ENCODE measurements at places on chromosomes 12 and 14.

DNA sequence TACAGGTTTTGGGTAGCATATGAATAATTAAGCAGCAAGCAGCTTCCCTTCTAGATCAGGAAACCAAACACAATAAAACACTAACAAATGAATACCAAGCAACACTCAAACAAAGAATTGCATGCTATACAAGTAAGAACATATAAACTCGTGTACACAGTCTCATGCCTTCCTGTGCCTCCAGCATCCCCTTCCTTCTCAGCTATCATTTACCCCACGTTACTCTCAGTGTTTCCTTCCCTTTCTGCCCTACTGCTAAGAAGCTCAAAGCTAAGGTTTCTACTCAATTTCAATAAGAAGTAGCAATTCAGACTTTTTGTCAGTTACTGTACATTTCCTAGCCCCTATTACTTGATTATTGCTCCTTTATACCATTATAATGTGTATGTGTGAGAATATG is 81.0 kb downstream of the DUSP16 start:
- peak; percentile 3 for DNase-seq

DNA sequence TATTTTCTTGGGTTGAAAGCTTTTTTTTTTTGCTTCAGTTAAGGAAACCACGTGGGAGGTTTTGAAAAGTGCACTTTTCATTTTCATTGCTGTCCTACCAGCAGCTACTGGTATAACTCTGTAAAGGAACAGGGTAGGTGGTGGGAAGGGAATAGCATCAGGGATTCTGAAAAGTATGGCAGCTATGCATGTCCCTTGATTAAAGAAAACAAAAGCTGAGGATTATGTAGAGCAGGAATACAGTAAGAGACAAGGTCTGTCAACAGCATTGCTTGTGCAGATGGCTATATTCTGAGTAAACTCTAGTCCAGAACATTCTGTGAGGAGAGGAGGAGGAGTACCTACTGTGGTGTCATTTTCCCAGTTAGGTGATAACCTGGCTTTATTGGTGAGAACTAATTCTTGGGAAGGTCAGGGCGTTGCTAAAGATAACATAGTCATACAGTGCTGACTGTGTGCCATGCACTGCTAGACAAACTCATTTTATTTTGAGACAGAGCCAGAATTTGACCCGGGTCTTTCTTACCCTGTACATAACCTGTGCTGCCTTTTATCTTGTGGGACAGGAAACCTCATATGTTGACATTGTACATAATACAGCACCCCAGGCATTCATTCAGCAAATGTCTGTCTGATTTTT is 80.3 kb upstream of the TRAF3 start:
- DNase-seq: no peak

GRCh38 chr14:63027719-63028118 is 17.5 kb downstream of the KCNH5 start:
- DNase-seq: no peak

- no peak for DNase-seq
Measured at GRCh38 chr14:87042354-87042753, 950.6 kb downstream of the GALC start.

GRCh38 chr14:36652542-36653201 is 9.0 kb upstream of the PAX9 start:
- DNase-seq: no peak

DNA sequence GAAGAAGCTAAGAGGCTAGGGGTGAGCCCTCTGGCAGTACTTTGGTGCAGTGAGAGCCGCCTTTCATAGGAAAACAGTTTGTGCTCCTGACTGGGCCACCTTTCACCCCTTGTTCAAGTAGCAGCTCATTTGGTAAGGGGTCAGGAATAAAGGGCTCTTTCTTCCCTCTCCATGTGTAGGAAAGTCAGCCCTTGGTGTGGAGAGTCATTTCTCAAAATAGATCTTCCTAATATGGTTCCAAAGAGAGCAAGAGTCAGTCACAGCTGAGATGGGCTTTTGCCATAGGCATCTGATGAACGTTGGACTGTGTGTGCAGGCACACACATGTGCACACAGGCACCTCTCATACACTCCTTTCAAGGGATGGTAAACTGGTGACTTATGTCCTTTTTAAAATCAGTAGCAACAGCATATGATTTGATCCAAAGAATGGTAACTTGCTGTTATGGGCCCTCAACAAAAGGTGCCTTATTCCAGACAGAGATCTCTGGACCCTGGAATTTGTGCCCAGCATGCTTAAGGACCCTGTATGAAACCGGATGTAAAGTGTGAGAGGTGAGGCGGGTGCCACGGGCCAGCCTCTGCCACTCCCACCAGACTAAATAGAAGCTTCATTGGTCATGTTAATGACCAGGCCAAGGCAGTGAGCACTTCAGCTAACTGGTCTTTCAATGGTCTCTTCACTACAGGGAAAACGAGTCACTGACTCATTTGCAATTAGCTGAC is 16.7 kb upstream of the RIC8B start:
- no peak for DNase-seq
